GM23338 (cell line): ENCODE measurements at places on chromosomes 7 and 10.
A peak's percentile ranks its signal among the peaks of the same experiment; 100 is the strongest.

GRCh38 chr7:157634401-157635147 is 297.8 kb downstream of the DNAJB6 start:
- no peaks in the 10 kb centered on the region for H3K4me1 ChIP-seq
- no peak overlapping the region for H3K27ac ChIP-seq
- DNase-seq = no peak
- no peaks in the 10 kb centered on the region; the same call in 1 of the 2 replicates for H3K36me3 ChIP-seq

DNA sequence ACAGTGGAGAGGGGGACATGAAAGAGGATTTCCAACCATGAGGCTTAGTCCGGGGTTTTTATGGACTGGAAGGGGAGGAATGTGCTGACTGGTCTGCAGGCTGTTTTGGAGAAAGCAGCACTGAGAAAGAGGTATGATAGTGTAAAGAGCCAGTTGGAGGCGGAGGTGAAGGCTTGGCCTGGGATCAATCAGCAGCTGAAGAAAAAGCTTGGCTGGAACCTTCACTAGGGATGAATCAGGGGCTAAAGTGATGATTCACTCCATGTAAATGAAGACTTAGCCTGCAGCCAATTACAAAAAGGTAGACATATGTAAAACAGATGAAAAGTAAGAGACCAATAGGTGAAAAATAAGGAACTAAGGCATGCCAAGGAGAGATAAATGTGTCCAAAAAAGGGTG is 1382.6 kb downstream of the GATA3 start:
- DNase-seq = no peak
- H3K36me3 ChIP-seq = peaks cover 3% of the 10 kb centered on the region; the same call in 1 of the 2 replicates
- no peaks in the 10 kb centered on the region for H3K4me1 ChIP-seq

- H3K36me3 ChIP-seq = no peaks in the 10 kb centered on the region
- H3K27ac ChIP-seq = no peak overlapping the region
- H3K4me1 ChIP-seq = no peaks in the 10 kb centered on the region
- no peak for DNase-seq
- H3K4me3 ChIP-seq = no peak overlapping the region
- H3K27me3 ChIP-seq = no peaks in the 10 kb centered on the region
These were observed 476.6 kb downstream of the GATA3 start for GRCh38 chr10:8531116-8531515.

- no peak for DNase-seq
- no peaks in the 10 kb centered on the region for H3K27me3 ChIP-seq
- no peaks in the 10 kb centered on the region for H3K36me3 ChIP-seq
These were observed 34.1 kb downstream of the KNDC1 start for GRCh38 chr10:133194151-133194550.

- H3K4me3 ChIP-seq = no peak overlapping the region
- H3K4me1 ChIP-seq = peaks cover 8% of the 10 kb centered on the region
- H3K27ac ChIP-seq = no peak overlapping the region
- no peaks in the 10 kb centered on the region for H3K27me3 ChIP-seq
- no peaks in the 10 kb centered on the region for H3K36me3 ChIP-seq
These were observed 72.1 kb downstream of the GLI3 start for GRCh38 chr7:42164881-42165428.

GRCh38 chr7:113198226-113198625 is 79.9 kb upstream of the SMIM30 start:
- no peak overlapping the region for H3K27ac ChIP-seq
- H3K4me1 ChIP-seq = no peaks in the 10 kb centered on the region
- no peak overlapping the region for H3K4me3 ChIP-seq
- no peaks in the 10 kb centered on the region for H3K36me3 ChIP-seq
- no peak for DNase-seq
- H3K27me3 ChIP-seq = no peaks in the 10 kb centered on the region

GRCh38 chr10:128812000-128812399 is 655.0 kb upstream of the MGMT start:
- no peaks in the 10 kb centered on the region for H3K4me1 ChIP-seq
- H3K27me3 ChIP-seq = no peaks in the 10 kb centered on the region
- no peak overlapping the region for H3K27ac ChIP-seq
- no peaks in the 10 kb centered on the region for H3K36me3 ChIP-seq

GRCh38 chr7:2451171-2452073 is 24.8 kb downstream of the GRIFIN start:
- no peaks in the 10 kb centered on the region for H3K27me3 ChIP-seq
- H3K27ac ChIP-seq = no peak overlapping the region
- peak; percentile 90 for DNase-seq
- no peaks in the 10 kb centered on the region for H3K36me3 ChIP-seq
- no peak overlapping the region for H3K4me3 ChIP-seq

DNA sequence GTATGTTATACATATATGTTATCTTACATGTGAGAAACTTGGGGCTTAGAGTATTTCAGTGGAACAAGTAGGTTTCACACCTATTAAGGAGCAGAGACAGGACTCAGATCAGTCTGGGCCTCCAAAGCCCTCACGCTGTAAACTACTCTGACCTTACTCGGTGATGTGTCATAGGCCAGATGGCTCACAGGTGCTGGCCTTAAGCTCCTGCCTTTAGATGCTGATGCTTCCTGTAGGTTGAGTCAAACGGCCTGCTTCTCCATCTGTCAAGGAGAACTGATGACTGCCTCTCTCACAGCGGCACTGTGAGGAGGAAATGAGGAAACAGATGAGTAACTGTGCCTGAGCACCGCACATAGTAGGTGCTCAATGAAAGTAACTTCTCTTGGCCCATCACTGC is 312.6 kb upstream of the COBL start:
- no peak overlapping the region for H3K4me3 ChIP-seq
- no peaks in the 10 kb centered on the region for H3K27me3 ChIP-seq
- DNase-seq = no peak
- H3K27ac ChIP-seq = no peak overlapping the region
- no peaks in the 10 kb centered on the region for H3K36me3 ChIP-seq
- H3K4me1 ChIP-seq = no peaks in the 10 kb centered on the region

DNA sequence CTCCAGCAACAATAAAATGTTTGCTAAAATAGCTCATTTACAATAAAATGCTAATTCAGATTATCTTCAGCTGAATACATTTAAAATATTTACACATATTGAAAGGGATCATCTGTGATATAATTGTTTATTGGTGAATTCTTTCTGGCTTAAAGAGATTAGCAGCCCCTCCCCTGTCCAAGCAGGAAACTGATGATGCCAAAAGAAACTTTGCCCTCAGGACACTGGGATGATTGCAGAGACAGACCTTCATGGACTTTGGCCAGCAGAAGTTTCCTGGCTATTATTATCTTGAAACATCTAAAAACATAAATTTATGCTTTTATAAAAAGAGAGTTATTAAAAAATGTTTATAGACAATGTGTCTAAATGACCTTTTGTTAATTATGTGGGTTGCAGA is 764.9 kb upstream of the MBL2 start:
- H3K4me3 ChIP-seq = no peak overlapping the region
- no peaks in the 10 kb centered on the region for H3K36me3 ChIP-seq
- DNase-seq = no peak
- H3K27me3 ChIP-seq = no peaks in the 10 kb centered on the region
- H3K27ac ChIP-seq = no peak overlapping the region
- no peaks in the 10 kb centered on the region for H3K4me1 ChIP-seq

GRCh38 chr7:106824458-106824857 is 40.6 kb upstream of the PIK3CG start:
- no peak overlapping the region for H3K4me3 ChIP-seq
- H3K27ac ChIP-seq = no peak overlapping the region
- H3K4me1 ChIP-seq = no peaks in the 10 kb centered on the region
- H3K27me3 ChIP-seq = no peaks in the 10 kb centered on the region
- DNase-seq = no peak

DNA sequence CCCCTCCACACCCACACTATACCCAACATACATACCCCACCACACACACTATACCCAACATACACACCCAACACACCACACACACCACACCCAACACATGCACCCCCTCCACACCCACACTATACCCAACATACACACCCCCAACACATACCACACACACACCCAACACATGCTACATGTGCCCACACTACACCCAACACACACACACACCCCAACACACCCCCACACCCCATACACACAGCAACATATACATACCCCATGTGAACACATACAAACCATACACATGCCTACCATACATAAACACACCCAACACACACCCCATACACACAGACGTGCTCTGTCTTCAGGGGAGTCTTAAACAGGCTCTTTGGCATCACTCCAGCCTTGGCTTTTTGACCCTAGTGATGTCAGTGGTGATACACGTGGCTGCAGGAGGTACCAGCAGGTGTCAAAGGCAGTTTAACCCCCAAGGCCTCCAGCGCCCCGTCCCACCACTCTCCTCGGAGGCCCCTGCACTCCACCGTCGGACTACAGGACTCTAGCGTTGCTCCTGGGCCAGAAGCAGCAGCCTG is 73.4 kb downstream of the HIPK2 start:
- H3K27me3 ChIP-seq = no peaks in the 10 kb centered on the region
- no peak overlapping the region for H3K27ac ChIP-seq
- peaks cover 5% of the 10 kb centered on the region; the same call in 1 of the 2 replicates for H3K4me1 ChIP-seq

DNA sequence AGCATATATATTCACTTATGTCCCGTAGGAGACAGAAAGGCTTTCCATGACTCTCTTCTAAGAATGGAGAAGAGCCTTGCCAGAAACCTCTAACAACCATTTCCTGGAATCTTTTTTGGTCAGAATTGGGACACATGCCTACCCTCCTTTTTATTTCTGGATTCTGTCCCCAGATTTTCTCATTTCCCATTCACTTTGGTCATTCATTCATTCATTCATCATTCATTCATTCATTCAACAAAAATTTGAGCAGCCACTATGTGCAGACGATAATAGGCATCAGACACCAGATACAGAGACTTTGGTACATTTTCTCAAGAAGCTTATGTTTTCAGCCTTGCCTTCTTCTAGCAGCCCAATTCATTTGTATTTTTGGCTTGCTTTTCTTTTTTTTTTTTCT is 6.0 kb downstream of the ENTPD7 start:
- no peaks in the 10 kb centered on the region for H3K36me3 ChIP-seq
- no peak for DNase-seq
- no peak overlapping the region for H3K27ac ChIP-seq
- H3K27me3 ChIP-seq = no peaks in the 10 kb centered on the region
- no peak overlapping the region for H3K4me3 ChIP-seq

- H3K36me3 ChIP-seq = no peaks in the 10 kb centered on the region
- no peak overlapping the region for H3K4me3 ChIP-seq
- no peak for DNase-seq
- no peaks in the 10 kb centered on the region for H3K4me1 ChIP-seq
- H3K27ac ChIP-seq = no peak overlapping the region
These were observed 101.3 kb upstream of the TBX20 start for GRCh38 chr7:35355199-35355598.

DNA sequence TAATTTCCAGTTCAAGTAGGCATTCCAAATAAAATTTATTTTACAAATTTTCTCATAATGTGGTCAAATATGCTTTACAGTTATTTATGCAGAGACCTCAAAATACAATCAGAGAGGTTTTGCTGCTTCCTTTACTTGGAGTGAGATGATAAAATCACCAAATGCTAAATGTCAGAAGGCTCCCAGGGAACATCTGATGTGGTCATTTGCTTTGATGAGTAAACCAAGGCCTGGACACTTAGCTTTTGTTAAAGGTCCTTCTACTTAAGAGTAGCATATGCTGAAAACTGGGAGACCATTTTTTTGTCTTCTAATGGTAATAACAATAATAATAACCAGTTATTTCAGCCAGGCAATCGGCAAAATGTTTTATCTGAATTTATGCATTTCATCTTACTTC is 60.6 kb upstream of the AKR1E2 start:
- DNase-seq = no peak
- H3K36me3 ChIP-seq = no peaks in the 10 kb centered on the region
- H3K4me1 ChIP-seq = peaks cover 23% of the 10 kb centered on the region
- no peak overlapping the region for H3K27ac ChIP-seq

- peak; percentile 87 for DNase-seq
- H3K27me3 ChIP-seq = no peaks in the 10 kb centered on the region
- H3K4me1 ChIP-seq = no peaks in the 10 kb centered on the region
- no peak overlapping the region for H3K4me3 ChIP-seq
- H3K27ac ChIP-seq = no peak overlapping the region
These were observed 21.4 kb upstream of the VOPP1 start for GRCh38 chr7:55593515-55594318.

DNA sequence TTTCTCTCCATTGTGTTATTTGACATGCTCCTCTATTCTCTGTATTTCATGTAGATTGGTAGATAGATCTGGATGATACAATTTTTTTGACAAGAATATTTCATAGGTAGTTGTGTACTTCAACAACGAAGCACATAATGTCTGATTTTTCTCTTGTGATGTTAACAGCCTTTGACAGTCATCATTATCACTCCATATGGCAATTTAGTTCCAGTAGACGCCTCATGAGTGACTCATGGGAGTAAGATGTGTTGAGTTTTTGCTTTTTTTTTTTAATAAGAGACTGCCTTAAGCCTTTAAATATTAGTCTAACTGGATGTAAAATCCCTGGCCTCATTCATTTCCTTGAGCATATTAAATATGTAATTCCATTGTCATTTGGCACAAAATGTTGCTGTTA is 123.5 kb upstream of the ZNF32 start:
- no peak overlapping the region for H3K4me3 ChIP-seq
- H3K27ac ChIP-seq = no peak overlapping the region
- H3K36me3 ChIP-seq = no peaks in the 10 kb centered on the region
- no peaks in the 10 kb centered on the region for H3K27me3 ChIP-seq
- no peak for DNase-seq

DNA sequence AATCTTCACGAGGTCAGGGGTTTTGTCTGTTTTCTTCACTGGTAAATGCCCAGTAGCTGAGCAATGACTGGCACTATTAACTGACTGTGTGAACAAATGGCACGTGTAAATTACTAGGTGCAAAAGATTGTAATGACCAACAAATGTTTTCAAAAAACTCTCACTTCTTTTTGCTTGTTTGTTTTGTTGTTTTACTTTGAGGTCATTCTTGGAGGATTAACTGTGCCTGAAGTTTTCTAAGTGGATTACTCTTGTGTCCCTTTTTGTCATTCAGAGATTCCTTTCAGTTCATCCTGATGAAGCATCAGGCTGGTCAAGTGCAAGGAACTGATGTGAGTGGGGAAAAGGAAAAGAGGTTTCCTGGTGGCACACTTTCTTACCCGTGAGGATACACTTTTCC is 74.4 kb upstream of the PPP1R3C start:
- no peaks in the 10 kb centered on the region for H3K27me3 ChIP-seq
- no peaks in the 10 kb centered on the region for H3K4me1 ChIP-seq
- no peak for DNase-seq
- no peak overlapping the region for H3K27ac ChIP-seq
- no peaks in the 10 kb centered on the region for H3K36me3 ChIP-seq
- H3K4me3 ChIP-seq = no peak overlapping the region

- no peaks in the 10 kb centered on the region for H3K36me3 ChIP-seq
- H3K4me1 ChIP-seq = 0 out of 2 replicates have a peak, but pooled peaks cover 7% of the 10 kb centered on the region
- no peak overlapping the region for H3K27ac ChIP-seq
- H3K27me3 ChIP-seq = no peaks in the 10 kb centered on the region
These were observed 295.4 kb downstream of the CNTNAP2 start for GRCh38 chr7:146411975-146412374.

DNA sequence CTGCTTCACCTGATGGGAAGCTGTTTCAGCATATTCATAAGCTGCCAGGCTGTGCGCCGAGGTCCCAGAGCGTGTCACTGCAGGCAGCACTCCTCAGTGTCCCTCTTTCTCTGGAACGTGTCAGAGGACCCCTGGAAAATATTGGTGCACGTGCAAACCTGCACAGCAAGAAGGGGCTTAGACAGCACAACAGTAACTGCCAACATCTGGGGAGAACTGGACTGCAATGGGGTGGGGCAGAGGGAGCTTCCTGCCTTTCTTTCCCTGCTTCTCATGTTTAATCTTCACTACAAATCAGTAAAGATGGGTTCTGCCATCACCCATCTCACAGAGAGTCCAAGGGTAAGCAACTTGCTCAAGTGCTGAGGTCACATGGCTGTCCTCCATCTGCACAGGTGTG is 86.5 kb upstream of the GPR26 start:
- peaks cover 4% of the 10 kb centered on the region; the same call in 1 of the 2 replicates for H3K27me3 ChIP-seq
- H3K4me3 ChIP-seq = no peak overlapping the region
- DNase-seq = no peak
- peaks cover 6% of the 10 kb centered on the region; the same call in 1 of the 2 replicates for H3K4me1 ChIP-seq
- no peak overlapping the region for H3K27ac ChIP-seq

- no peak for DNase-seq
- H3K4me1 ChIP-seq = peaks cover 6% of the 10 kb centered on the region; the same call in 1 of the 2 replicates
These were observed 12.8 kb upstream of the YAE1 start for GRCh38 chr7:39553436-39553835.
